ENCODE measurements at places on chromosomes 7 and 10. TPM values are rescaled to one million over a fixed set of nuclear protein-coding genes. Genes with fewer than 3 reads are reported as not detected.

ITPRID1 gene
- total RNA-seq = not detected

ABCB1 gene
- not detected for total RNA-seq

CRHR2 gene
- total RNA-seq = not detected

NKX6-2 gene
- not detected for total RNA-seq

Data from OCI-LY7 (cell line).